Amniotic stem cell (primary cell): ENCODE measurements at places on chromosomes 1 and 21.

- no peak for DNase-seq
Observed at GRCh38 chr1:91099746-91100621, 78.1 kb upstream of the ZNF644 start.

- DNase-seq = no peak
Observed at GRCh38 chr1:86035101-86035500, 121.5 kb downstream of the COL24A1 start.

- no peak for DNase-seq
Observed at GRCh38 chr1:196607981-196608380, 259 bp downstream of the KCNT2 start.

GRCh38 chr1:20846461-20847374, 59.6 kb upstream of the HP1BP3 start:
- DNase-seq = no peak

- DNase-seq = no peak
Observed at GRCh38 chr1:193747579-193747978, 561.2 kb upstream of the B3GALT2 start.

DNA sequence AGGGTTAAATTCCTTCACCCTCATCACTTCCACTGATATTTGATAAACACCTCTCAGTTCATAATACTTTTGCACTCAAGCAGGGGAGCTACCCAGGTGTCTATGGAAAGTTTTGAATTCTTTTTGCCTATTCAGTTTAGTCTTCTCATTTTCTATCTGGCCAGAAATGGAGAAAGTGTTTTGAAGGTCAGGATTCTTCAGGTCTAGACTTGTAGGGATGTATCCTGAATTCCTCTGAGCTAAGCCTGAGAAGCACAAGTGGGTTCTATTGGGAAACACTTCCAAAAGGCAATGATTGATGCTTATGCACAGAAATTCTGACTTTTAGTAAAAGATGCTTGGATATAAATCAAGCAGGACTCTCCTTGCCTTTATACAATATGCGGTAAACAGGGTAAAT, 217.8 kb upstream of the HOOK1 start:
- no peak for DNase-seq

- no peak for DNase-seq
Observed at GRCh38 chr1:197469620-197470210, 201.7 kb downstream of the CRB1 start.

DNA sequence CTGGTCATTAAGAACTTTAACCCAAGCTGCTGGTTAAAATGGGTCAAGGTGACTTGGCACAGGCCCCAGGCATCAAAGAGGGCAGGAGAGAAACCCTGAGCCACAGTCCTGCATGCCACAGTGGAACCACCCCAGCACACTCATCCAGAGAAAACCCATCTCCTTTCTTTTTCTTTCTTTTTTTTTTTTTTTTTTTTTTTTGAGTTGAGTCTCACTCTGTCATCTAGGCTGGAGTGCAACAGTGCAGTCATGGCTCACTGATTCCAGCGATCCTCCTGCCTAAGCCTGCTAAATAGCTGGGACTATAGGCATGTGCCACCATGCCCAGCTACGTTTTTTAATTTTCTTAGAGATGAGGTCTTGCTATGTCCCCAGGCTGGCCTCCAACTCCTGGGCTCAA, 109.2 kb upstream of the RAB4A start:
- no peak for DNase-seq

DNA sequence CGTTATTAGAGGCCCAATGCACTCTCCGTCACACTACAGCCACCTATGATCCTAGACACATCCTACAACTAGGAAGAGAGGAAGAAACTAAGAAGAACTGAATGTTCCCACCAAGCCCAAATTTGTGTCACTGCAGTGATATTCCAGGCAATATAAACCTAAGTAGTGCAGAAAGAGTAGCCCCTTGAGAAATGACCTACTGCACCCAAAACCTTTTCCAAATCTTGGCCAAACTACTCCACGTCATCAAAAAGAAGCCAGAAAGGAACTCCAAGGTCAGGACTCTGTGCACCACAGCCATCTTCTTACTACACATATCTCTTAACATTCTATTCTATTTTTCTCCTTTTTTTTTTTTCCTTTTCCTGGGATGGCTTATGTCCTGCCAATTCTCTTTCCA, 60.2 kb downstream of the ADAMTS1 start:
- DNase-seq = no peak

GRCh38 chr21:44354001-44354405, 582 bp downstream of the TRPM2 start:
- no peak for DNase-seq

GRCh38 chr1:47189844-47190508, at the start of gene PDZK1IP1:
TSS of gene PDZK1IP1 (minus strand) at chr1:47190036. CDS start at chr1:47189932, 104 bp downstream.
- no peak for DNase-seq

GRCh38 chr1:11912000-11912399, 14.2 kb downstream of the KIAA2013 start:
- no peak for DNase-seq

DNA sequence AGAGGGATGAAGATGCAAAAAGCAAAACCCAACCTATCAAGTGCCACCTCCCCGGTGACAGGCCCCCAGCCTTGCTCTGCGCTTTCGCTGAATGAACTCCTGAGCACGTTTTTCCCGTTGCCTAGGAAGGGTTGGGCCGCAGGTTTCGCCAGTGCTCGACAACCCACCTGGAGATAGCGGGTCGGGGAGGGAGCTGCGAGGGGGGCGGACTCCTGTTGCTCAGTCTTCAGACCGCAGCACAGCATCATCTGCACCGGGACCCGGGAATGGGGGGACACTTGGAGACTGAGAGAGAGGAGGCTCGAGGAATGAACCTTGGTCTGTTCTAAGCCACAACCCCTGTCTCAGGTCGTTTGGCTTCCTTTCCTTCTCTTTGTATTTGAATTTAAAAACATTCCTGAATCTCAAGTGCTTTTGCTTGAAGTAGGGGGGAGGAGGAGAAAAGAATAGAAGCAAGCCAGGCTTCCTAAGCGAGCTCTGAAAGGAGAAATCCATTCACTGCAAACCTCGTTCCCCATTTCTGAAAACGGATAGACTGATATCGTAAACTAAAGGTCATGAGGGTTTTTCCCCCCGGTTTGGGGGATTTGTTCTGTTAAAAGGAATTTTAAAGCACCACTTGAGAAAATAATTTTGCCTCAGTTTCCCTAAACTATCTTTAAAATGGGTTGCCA, 1.2 kb downstream of the AK5 start:
- DNase-seq = no peak

DNA sequence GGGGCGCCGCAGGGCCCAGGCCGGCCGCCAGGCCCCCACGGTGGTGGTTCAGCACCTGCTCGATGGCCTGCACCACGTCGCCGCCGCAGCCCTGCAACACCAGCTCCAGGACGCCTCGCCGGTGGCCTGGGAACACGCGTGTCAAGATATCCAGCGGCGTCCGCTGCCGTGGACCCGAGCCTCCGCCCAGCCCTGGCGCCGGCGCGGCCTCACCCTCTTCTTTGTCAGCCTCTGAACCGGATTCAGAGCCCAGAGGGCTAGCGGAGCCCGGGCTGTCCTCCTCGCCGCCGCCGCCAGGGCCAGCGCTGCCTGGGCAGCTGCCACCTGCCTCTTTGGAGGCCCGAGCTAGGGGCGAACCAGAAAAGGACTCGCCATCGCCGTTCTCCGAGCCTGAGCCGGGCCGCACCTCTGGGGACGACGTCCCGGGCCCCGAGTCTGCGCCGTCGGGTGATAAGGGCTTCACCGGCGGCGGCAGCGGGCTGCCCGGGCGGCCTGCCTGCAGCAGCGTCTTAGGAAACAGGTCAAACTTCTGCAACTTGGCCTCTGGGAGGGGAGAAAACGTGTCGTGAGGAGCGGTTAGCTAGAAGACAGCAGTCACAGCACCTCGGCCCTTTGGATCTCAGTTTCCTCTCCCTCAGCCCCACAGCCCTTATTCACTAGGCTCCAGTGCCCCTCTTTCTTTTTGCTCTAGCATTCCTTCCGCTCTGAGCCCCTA, 3.9 kb downstream of the DMRTA2 start:
- no peak for DNase-seq

DNA sequence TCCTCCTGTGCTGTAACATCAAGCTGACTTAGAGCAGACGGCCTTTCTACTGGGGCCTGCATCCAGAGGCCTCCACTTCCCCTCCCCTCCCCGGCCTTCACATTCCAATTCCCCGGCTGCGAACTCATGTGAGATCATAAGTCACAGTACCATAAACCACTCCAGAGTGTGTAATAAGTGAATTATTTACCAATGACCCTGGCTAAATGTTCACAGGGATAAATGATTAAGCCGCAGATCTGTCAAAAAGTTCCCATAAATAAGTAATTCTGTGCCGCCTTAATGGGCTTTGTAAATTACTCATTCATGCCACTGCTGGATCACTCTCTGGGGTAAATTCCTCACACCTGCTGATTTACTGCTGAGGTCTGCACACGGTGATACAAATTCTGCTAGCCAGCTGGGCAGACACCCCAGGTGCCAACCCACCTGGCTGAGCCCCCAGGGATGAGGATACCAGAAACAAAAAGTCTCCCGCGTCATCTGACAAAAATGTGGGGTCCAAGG, 27.4 kb upstream of the KIRREL1 start:
- no peak for DNase-seq

DNA sequence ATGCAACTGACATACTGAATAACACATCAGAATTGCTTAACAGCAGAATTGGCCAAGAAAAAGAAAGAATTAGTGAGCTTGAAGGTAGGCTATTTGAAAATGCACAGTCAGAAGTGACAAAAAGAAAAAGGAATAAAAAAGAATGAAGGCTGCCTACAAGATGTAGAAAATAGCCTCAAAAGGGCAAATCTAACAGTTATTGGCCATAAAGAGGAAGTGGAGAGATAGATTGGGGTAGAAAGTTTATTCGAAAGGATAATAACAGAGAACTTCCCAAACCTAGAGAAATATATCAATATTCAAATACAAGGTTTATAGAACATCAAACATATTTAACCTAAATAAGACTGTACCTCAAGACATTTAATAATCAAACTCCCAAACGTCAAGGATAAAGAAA, 67.5 kb downstream of the ATP6V1G3 start:
- DNase-seq = no peak

- no peak for DNase-seq
Observed at GRCh38 chr1:40930174-40930964, 49.1 kb upstream of the CTPS1 start.

GRCh38 chr1:175511496-175511895, 231.9 kb downstream of the TNR start:
- DNase-seq = no peak

DNA sequence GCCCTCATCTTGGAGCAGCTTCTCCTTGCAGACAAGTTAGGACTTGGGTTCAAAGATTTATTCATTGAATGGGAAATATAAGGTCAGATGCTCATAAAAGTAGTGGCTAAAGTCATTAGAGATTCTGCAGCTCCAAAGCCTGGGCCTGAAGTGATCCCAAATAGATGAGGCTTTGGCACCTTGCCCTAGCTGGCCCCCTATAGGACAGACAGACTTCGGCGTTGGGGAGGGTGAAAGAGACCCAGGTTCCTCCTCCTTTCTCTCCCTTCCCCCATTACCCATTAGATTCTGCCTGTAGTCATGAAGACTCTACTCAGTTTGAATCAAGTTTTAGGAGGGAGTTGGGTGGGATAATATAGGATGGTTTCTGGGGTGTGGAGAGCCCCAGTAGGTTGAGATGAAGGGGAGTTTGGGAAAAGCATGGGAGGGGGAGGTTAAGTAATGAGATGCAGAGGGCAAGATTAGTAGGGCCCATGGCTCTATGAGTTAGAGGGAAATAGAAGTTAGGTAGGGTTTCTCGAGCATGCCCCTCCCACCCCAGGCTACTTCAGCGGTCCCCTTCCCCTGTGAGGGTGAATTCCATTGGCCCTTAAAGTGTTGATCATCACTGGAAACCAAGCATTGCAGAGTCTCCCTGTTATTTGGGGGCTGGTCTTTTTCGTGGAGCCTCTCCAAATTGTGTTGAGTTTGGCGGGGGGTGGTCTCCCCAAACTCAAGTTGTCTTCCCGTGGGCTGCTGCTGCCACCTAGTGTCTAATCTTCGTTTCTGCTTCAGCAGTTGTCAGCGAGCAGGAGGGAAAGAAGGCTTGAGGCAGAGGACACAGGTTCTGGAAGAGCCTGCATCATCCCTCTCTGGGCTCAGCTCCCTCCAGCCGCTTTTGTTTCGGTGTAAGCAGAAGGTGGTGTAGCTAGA, 2.1 kb upstream of the AHDC1 start:
- DNase-seq = no peak

- peak; percentile 7 for DNase-seq
Observed at GRCh38 chr1:217482356-217483102, 148.4 kb downstream of the GPATCH2 start.

GRCh38 chr21:15062606-15062965, 2.2 kb downstream of the NRIP1 start:
- DNase-seq = no peak

DNA sequence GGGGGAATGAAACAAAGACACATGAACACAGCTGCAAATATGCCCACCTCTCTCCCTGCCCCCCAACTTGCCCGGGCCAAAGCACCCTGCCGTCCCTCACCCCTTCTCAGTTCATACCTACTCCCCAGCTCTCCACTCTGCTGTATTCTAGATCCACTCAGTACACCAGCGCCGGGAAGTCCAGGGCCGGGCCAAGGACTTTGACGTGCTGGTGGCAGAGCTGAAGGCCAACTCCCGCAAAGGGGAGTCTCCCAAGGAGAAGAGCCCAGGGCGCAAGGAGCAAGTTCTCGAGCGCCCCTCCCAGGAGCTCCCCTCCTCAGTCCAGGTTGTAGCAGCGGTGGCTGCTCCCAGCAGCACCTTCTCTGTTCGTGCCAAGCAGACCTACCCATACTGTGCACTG, 5.0 kb downstream of the ATXN7L2 start:
- DNase-seq = no peak

DNA sequence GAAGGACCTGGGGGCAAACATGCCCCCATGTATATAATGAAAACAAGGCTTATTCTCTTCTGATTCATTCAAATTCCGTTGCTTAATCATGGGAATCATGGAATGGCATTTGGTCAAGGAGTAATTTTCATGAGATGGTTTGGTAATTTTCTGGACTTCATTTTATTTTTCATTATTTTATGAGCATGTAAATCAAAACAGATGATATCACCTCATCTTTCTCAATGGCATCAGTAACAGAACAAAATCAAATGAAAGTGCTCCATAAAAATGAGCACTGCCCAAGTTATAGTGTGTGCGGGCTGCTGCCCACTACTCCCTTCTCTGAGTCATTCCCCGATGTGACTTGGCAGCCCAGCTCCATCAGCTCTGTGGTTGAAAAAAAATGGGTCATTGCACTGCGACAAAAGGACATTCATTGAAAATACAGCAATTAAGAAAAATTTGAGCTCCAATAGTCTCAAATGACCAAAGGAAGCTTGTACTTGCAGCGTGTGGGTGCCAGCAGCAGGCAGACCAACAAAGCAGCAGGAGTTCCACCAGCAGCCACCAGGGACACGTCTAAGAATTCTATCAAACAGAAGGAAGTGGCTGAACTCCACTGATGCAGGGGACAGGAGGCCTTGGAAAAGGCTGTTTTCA, 84.3 kb upstream of the VAV3 start:
- DNase-seq = no peak
